ENCODE measurements at places on chromosomes 2 and 18.

- no peak for DNase-seq
These were observed 116.1 kb upstream of the OTX1 start for GRCh38 chr2:62934517-62934916.

DNA sequence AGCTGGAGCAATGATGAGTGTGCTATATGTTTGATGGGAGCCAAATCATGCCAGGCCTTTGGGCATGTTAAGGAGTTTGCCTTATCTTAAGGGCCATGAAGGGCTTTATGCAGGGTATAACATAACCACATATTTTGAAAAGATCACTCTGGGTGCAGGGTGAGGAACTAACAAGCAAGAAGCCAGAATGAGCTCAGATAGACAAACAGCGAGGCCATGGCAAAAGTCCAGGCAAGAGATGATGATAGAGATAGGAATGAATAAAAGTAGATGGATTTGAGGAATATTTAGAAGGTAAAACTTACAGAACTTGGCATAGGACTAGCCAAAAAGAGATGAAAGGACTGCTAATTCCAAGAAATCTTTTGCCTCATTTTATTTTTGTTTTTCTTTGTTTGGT, 6.7 kb downstream of the GALNT3 start:
- DNase-seq, result no peak

- DNase-seq, result no peak
These were observed 19.2 kb upstream of the ADAM23 start for GRCh38 chr2:206424134-206424533.

DNA sequence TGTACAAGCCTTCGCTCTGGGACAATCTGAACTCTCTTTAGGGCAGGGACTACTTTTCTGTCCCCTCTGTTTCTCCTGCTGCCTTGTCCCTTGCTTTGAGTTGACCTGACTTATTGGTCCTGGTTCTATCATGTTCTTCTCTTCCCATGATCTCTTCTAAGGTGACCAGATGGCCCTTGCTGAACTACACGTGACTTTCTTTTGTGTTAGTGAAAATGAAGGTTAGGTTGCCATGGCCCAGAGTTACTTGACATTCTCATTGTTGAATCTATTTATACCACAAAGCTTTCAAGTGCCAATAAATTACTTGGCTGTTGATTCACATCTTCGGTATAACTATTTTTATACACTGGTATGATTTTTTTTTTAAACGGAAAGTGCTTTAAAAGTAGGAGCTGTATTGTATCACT, 24.4 kb downstream of the MRPL33 start:
- DNase-seq, result no peak

DNA sequence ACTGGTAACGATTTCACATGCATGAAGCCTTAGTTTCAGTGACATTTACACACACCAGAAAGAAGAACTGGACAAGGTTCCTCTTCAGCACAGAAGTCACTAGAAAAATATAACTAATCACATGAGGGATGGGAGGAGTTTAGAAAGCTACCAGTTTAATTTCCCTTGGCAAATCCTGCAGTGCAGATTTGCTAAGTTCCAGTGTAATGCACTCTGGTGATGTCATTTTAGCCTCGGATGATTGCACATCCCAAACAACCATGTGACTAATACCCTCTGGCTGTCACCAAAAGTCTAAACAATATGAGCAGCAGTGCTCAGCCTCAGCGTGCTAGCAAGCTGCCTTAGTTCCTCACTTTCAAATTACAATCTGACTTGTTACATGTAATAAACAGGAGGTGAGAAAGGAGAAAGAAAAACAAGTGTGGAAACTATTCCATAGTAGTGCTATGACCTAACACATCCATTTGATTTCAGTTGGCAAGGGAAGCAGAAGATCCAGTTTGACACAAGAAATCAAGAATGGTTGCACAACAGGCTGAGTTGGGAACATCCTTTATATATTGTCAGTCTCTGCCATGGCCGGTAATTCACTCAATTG, 35.3 kb upstream of the PPP1CB start:
- DNase-seq, result no peak

GRCh38 chr18:22634464-22634863, 216.7 kb upstream of the CTAGE1 start:
- DNase-seq, result no peak

- no peak for DNase-seq
These were observed 6.1 kb downstream of the GPR17 start for GRCh38 chr2:127651971-127652550.

DNA sequence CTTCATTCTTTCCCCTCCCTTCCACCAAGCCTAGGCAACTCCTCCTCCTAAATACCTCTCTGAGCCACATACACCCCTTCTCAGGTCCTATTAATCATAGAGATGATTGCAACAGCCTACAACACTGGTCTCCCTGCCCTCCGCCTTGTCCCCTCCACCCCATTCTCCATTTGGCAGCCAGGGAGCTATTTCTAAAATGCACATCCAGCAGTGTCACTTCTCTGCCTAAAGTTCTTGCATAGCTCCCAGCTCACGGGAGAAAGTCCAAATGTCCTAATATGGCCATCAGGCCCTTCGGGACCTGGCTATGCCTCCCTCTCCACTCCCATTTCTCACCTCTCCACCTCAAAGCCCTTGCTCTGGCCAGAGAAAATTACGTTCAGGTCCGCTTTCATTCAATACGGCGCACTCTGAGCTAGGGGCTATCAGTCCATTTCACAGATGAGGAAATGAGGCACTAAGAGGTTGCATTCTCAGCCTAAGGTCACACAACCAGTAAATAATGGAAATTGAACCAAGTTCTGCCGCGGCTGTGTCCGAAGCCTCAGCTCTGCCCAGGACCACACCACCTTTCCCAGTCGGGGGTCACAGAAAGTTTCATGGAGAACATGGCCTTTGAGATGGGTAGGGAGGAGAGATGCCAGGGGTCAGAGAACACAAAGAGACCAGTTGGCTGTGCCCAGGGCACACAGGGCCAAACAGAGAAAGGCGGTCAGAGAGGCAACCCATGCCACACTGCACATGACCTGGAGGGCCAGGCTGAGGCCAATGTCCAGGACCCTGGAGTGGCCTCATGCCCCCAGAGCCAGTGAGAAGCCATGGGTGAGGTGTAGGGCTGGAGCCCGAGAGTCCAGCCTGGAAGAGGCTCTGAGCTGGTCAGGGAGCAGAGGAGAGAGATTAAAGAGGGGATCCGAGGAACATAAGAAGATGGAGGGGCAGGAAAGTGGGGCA, 72.8 kb downstream of the TNS1 start:
- DNase-seq, result no peak

DNA sequence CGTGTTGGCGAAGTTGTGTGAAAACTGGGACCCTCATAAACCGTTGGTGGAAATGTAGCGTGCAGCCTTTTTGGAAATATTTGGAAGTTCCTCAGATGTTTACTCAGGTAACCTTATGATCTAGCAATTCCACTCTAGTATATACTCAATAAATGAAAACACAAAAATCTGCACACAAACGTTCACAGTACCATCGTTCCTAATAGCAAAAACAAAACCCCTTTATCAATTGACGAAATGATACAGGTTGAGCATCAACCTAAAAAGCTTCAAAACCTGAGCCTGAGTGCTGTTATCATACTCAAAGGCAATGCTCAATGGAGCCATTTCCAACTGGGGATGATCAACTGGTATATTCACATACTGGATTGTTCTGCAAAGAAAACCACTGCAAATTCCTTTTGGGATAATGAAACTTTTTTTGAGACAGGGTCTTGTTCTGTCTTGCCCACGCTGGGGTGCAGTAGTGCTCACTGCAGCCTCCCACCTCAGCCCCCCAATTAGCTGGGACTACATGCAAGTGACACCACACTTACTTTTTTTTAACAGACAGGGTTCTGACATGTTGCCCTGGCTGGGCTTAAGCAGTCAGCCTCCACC, 777 bp upstream of the C18orf32 start:
- no peak for DNase-seq

GRCh38 chr2:239891698-239892097, 133.4 kb downstream of the NDUFA10 start:
- DNase-seq, result no peak

GRCh38 chr2:32591669-32592463, 36.0 kb upstream of the TTC27 start:
- no peak for DNase-seq

DNA sequence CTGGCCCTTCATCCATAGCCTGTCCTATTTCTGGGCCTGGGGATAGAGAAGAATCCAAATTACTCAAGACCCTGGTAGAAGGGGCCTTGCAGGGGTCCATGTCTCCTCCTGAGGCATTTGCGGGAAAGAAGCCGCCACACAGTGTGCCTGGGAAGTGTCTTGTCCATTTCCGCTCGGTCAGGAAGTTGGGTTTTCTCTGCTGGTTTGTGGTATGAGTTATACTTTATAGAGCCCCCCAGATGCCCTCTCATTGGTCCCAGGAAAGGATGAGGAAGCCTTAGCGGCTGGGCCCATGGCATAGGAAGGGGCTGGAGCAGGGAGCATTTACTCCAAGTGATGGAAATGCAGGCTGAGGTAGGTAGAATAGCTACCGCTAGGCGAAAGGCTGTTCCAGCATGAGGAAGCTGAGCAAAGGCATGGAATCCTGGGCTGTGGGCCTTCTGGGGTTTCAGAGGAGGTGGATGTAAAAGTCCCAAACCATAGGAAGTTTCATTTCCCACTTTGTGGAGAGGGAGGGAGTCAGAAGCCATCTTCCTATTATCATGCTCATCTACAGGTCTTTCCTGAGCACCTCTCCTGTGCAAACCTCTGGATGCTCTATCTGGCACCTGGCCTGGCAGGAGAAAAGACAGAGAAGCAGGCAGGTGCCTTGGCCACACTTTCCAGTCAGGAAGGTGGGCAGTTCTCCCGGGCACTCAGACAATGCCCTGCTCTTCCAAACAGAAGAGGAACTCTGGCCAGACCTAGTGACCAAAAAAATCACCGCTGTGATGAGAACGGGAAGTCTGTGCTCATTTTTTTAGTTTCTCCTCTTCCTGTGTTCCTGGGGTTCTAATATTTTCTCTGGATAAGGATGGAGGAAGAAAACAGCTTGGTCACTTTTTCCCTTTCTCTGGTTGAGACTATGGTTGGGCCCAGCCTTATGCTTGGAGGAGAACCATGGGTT, 2.6 kb upstream of the CD207 start:
- no peak for DNase-seq

DNA sequence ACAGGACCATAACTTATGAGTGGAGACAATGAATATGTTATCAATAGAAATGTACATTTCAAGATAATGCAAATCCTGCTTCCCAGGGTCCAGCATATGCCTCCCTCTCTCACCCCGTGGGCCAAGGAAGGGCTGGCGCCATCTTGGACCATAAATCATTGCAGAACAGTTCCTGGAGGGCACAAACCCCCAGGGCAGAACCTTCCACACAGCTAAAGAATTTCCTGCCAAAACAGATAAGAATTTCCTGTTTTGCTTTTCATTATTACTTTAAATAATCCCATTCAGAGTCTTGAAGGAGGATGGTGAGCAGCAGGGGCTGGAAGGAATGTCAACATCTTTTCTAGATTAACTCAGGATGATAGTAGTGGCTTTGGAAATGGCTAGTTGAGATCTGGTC, 53.7 kb downstream of the EHD3 start:
- no peak for DNase-seq

DNA sequence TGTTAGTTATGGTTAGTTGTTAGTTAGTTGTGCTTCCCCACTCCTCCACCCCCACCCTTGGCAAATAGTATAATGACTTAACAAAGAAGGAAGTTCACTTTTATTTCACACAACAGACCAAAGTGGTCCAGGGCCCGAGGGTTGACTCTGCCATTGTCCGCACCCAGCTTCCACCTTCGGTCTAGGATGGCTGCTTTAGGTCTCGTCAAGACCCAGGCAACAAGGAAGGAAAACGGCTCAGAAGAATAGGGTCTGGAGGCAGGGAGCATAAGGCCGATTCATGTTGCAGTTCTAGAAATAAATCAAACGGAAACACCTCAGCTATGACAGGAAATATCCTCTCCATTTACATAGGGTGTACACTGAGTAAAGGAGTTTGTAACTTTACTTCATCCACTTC, 206.0 kb upstream of the CXCR4 start:
- DNase-seq, result no peak

DNA sequence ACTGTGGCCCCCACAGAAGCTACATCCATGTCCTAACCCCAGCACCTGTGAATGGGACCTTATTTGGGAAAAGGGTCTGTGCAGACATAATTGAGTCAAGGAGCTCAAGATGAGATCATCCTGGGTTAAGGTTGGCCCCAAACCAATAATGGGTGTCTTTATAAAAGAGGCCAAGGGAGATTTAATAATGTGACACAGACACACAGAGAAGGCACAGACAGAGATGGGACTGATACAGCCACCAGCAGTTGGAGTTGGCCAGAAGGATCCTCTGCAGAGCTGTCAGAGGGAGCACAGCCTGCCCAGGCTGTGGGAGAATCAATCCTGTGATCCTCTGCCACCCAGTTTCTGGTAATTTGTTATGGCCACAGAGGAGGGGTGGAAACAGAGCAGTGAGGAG, 26.0 kb downstream of the SNORC start:
- DNase-seq, result no peak

GRCh38 chr18:75654851-75655751, 227.6 kb upstream of the SMIM21 start:
- DNase-seq, result peak; percentile 11

- DNase-seq, result no peak
These were observed 165.9 kb upstream of the RND3 start for GRCh38 chr2:150653351-150653750.

GRCh38 chr2:86633155-86633651, 9.5 kb upstream of the RNF103 start:
- no peak for DNase-seq

DNA sequence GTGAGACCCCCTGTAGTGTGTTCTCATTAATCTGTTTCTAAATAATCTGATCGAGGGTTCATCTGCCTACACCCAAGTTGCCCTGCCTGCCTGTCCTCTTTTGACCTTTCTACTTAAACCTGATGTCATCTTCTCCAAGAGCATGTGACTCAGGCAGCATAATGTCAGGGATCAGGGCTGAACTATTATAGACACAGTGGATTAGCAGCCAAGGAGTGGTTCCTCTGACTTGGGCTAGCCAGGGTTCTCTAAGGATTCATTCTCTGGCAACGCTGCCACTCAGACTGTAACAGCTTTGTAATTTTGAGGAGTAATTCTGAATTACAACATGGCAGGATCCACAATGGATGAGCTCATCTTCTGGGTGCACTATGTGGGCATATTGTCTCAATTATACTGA, 124.0 kb downstream of the MDH1 start:
- no peak for DNase-seq

DNA sequence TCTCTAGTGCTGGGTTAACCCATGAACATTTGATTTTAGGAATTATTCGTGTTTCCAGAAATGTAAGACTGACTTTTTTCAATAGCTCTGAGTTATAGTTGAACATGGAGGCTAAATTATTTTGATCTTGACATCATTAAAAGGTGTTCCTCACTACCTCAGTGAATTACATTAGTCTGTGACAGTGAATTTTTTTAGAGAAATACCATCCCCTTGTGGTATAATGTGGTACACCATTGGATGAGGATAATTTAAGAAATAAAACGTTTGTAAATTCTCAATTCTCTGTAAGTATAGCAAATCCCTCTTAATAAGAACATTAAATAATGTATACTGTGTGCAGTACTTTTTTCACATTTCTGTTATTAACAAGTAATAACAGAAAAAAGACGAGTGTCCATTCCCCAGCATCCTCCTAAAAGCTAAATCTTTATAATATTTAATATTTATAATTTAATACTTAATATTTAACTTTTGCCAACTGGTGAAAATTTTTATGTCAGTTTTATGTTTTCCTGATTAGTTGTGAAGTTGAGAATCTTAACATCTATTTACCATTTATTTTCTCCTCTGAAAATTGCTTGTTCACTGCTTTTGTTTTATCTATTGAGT, 70.3 kb upstream of the CWC22 start:
- DNase-seq, result no peak

- no peak for DNase-seq
These were observed 122.3 kb upstream of the SIX2 start for GRCh38 chr2:45131587-45131986.

GRCh38 chr2:242052421-242052820, 182.9 kb downstream of the RTP5 start:
- DNase-seq, result no peak

Data from nephron progenitor cell (in vitro differentiated cells).